ENCODE measurements at places on chromosomes 13 and 19. TPM values are rescaled to one million over a fixed set of nuclear protein-coding genes. Genes with fewer than 3 reads are reported as not detected.

- no peak for DNase-seq
These were observed 107.1 kb downstream of the DACH1 start for GRCh38 chr13:71759651-71760511.

CCDC194 gene
- not detected for total RNA-seq

KIR2DL1 gene
- not detected for total RNA-seq

SIGLEC10 gene
- total RNA-seq = not detected

GRCh38 chr13:38900188-38900587 lies 90.4 kb downstream of the STOML3 start:
- DNase-seq = peak; percentile 25

DNA sequence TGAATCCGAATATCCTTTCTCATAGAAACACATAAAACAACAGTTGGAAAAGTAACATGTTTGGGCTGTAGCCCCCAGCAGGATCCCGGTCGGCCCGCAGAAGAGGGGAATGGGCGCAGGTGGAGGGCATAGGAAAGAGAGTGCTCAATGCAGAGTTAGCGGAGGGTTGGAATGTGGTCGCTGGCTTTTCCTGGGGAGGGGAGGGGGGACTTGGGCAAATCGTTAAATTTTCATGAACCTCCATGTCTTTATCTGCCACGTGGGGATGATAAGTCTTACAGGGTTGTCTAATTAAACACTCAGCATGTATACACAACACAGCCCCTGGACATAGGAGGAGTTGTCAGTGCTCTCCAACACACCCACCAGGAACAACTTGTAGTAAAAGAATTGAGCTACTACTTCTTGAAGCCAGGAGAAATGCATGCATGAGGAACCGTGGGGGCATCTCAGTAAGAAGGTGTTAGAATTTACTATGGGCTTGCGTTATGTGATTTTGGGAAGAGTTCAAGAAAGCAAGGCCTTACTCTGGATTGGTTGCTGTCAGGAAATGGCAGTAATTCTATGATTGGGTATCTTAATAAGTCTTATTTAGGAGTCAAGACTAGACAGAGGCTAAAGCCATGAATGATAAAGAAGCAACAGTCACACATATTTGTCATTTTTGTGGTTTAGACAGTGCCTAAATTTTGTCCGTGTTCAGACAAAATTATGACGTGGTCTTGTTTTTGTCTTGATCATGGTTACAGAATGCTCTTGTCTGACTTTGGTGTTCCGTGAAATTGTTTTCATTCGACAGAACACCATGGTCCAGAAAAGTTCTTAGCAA lies 671 bp upstream of the SLC46A3 start:
- DNase-seq = no peak

AMER2 gene
- 1.5 TPM for total RNA-seq

ELANE gene
- not detected for total RNA-seq

GRCh38 chr19:3365836-3366752 lies at the start of gene NFIC:
Gene NFIC (plus strand): TSS chr19:3366583. CDS start chr19:3366637, 54 bp downstream.
- DNase-seq = no peak

STK11 gene
- total RNA-seq = 48.2 TPM

GRCh38 chr13:41782086-41782485 lies 178.8 kb downstream of the VWA8 start:
- no peak for DNase-seq

DNA sequence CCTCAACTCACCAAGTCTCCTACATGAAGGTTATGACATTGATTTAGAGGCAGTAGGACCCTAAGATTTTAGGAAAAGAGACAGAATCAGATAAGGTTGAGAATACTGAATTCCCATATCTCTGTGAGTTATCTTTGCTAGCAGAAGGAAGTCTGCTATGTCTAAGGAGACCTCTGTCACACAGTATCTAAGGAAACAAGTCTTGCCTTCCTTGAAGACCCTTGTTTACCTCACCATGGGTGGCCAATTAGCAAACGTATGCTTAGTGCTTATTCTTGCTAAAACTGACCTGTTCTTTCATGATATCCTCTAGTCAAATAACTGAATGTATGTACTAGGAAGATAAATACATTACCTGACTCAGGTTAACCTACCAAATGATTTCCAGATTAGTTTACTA lies 855.4 kb upstream of the SLITRK1 start:
- DNase-seq = no peak

- no peak for DNase-seq
These were observed 14.1 kb downstream of the PLPP2 start for GRCh38 chr19:277131-277530.

Measured in glutamatergic neuron (in vitro differentiated cells).